ENCODE measurements at places on chromosomes 1 and 21. TPM values are rescaled to one million over a fixed set of nuclear protein-coding genes. Genes with fewer than 3 reads are reported as not detected.

GRCh38 chr1:46677339-46677738 is 5.7 kb downstream of the TEX38 start:
- H3K4me3 ChIP-seq: no peak overlapping the region
- no peaks in the 10 kb centered on the region for H3K27me3 ChIP-seq
- H3K36me3 ChIP-seq: peaks cover 38% of the 10 kb centered on the region
- DNase-seq: no peak

- no peak for DNase-seq
- H3K27me3 ChIP-seq: no peaks in the 10 kb centered on the region
- no peak overlapping the region for H3K27ac ChIP-seq
- no peaks in the 10 kb centered on the region for H3K36me3 ChIP-seq
These were observed 103.2 kb downstream of the ATF6 start for GRCh38 chr1:161869291-161869690.

DNA sequence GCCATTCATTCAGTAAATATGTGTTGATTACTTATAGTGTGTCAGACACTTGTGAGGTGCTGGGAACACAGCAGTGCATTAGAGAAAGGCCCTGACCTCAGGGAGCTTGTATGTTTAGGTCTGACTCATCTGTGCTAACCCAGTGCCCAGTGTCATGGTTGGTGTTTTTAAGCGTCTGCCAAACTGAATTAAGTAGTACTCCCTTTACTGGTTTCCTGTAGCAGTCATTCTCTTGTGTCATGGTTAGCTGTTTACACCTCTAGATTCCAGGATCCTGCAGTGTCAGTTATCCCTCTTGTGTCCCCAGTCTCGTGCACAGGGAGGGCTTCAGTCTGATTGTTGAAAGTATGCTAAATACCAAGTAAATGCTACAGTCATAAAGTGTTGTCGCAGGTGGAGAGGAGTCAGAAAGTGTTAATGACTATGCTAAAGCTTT is 14.2 kb downstream of the UCK2 start:
- no peaks in the 10 kb centered on the region for H3K36me3 ChIP-seq
- no peak overlapping the region for H3K4me3 ChIP-seq
- peaks cover 25% of the 10 kb centered on the region for H3K4me1 ChIP-seq
- no peaks in the 10 kb centered on the region for H3K27me3 ChIP-seq
- DNase-seq: peak; percentile 54
- peak overlapping the region; percentile 51 for H3K27ac ChIP-seq

GRCh38 chr1:44707959-44708831 is 22.8 kb downstream of the RNU5D-1 start:
- H3K4me1 ChIP-seq: peaks cover 23% of the 10 kb centered on the region
- no peaks in the 10 kb centered on the region for H3K36me3 ChIP-seq
- DNase-seq: peak; percentile 87
- no peaks in the 10 kb centered on the region for H3K27me3 ChIP-seq
- H3K27ac ChIP-seq: peak overlapping the region; percentile 98

DNA sequence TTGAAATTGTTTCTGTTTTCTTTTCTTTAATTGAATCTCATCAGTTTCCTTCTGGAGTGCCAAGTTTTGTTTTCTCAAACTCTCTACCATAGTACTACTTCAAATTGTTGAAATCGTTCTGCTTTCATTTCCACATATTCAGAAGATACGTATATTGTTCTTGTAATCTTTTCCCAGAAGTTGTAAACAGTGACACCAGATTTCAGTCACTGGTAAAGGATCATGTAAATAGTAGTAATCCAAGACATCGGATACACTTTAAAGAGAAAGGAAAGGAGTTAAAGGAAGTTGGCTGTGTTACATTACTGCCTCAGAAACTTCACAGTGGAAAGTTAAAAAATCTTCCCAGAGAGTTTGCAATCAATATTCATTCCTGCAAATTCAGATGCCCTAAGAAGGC is 67.5 kb downstream of the RGL1 start:
- H3K4me3 ChIP-seq: peak overlapping the region; percentile 66
- H3K4me1 ChIP-seq: peaks cover 52% of the 10 kb centered on the region
- H3K27ac ChIP-seq: peak overlapping the region; percentile 25
- DNase-seq: peak; percentile 23
- H3K27me3 ChIP-seq: no peaks in the 10 kb centered on the region

The ESPN gene
- polyA plus RNA-seq: not detected

Measured in GM23248 (cell line).